ENCODE measurements at places on chromosomes 12 and 14.

- DNase-seq = no peak
These were observed 28.4 kb downstream of the LRTM2 start for GRCh38 chr12:1848745-1849144.

DNA sequence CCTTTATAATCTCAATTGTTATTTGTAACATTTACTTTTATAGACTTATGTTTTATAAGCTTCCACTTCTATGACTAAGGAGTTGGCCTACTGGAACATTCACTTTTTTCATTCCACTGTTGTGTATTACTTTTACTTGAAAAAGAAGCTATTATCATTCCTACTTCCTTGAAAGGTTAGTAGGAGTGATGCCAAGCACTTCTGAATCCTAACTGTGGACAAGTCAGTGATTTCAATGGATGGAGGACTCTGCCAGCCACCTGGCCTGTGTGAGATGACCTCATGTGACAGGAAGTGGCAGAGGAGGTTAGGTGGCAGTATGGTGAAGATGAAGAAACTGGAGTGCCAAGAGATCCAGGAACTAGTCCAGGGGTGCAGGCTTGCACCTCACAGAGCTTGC is 46.0 kb downstream of the TECPR2 start:
- no peak for DNase-seq

DNA sequence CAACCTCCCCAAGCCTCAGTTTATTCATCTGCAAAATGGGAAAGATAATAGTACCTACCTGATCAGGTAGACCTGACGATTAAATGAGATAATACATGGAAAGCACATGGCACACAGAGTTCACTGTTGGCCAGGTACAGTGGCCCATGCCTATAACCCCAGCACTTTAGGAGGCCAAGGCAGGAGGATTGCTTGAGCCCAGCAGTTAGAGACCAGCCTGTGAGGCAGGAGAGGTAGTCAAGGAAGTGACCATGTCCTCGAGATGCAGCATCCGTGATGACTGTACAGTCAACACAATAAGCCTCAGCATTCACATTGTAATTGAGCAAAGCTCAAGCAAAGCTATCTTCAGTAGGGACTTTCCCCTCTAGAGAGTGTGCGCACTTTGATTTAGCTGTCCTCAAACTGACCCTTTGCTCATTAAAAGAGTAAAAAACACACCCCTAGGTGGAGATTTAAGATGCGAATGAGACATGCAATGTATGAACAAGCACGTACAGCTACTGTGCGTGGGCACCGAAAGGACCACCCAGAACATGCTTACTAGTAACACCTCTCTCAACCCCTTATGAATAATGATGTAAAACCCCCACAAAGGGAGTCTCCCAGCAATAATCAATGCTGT is 9.9 kb downstream of the ISCU start:
- no peak for DNase-seq

DNA sequence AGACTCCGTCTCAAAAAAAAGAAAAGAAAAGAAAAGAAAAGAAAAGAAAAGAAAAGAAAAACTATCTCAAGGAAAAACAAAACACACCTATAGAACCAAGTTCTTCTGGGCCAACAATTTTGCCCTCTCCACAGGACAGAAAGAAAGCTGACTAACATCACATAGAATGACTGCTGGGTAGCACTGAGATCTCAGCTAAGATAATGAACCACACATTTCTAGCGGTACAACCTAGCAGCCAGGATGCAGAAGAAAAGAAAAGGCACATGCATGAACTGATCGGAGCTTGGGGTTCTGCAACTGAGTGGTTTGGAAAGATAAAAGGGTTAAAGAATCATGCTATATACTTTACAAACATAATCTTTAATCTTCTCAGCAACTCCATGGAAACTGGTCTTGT is 19.5 kb downstream of the TMED10 start:
- DNase-seq = no peak

DNA sequence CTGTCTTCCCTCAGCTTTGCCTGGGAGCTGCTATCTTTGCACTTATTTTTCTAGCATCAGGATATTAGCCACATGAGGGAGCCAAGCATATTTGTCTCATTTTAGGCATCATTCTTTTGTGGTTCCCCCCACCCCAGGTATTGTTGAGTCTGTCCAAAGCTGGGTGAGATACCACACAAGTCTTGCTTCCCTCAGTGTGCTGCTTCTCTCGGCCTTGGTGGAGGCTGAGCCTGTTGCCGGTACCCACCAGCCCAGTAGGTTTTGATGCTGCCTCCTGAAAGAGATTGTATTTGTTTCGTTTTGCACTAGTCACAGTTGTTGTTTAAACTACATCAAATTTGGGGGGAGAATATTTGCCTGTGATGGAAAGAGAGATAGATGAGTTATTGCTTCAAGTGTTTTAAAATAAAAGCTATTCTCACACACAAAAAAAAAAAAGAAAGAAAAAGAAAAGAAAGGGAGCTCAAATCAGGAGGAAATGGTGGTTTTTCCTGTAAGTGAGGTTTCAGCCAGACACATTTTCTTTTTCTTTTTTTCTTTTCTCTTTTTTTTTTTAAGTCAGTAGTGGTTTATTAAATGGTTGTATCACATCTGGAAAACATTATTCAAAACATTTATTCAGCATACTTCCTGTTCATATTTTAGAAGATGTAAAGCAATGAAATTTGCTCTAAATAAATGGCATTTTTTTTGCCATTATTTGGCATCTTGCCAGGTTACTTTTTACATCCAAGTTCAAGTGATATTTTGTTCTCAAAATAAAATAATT is 58.5 kb downstream of the SLC4A8 start:
- DNase-seq = no peak

- no peak for DNase-seq
These were observed 341.7 kb downstream of the TMEM121 start for GRCh38 chr14:105867961-105868599.

DNA sequence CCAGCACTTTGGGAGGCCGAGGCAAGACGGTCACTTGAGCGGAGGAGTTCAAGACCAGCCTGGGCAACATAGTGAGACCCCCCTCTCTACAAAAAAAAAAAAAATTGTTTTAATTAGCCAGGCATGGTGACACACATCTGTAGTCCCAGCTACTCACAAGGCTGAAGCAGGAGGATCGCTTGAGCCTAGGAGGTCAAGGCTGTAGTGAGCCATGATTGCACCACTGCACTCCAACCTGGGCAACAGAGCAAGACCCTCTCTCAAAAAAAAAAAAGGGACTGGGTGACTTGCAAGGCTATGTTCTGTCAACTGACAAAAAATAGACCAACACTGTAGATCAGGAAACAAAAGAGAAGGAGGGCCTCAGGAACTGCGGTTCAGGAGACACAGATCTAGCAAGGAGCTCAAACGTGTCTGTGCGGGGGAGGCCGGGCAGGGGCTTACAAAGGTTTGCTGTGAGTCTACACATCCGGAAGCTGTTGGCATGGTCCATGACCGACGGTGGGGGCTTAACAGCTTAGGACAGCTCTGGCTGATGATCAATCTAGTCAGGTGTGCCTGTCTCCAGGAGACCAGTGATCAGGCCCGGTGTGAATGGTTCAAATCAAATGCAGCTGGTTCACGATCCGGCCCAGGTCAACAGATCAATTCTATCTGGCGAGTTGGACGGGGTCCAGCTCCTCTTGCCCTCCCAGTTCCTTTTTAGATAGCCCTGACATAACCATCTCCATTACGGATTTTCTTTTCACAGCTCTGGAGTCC is 31.7 kb upstream of the INF2 start:
- no peak for DNase-seq

DNA sequence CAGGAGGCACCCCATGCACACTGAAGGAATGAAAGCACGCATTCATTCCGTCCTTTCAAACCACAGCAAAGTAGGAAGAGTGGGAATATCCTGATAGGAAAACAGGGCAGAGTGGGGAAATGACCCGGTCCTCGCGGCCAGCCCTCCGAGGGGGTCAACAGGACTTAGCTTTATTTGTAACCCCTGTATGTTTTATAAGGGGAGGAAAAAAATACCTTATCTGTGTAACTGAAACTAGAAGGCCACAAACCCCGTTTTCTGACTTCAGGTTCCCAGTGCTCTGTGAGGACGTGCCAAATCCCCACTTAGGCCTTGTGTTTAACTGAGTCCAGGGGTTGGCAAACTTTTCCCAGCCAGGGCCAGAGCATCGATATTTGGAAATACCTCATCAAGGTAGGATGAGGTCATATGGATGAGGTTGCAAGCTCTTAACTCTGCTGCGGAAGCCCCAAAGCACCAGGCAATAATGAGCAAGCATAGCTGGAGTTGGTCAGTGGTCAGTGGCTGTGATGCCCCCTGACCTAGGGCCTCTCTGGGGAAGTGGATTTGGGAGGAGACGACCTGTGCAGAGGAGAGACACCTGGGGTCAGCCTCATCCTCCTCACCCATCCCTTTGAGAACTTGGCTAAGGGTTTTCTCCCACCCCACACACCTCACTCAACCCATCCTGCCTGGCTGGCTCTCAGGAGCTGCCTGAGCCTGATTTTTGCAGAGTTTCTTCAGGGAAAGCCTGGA is 58.5 kb downstream of the RBM19 start:
- DNase-seq = no peak

DNA sequence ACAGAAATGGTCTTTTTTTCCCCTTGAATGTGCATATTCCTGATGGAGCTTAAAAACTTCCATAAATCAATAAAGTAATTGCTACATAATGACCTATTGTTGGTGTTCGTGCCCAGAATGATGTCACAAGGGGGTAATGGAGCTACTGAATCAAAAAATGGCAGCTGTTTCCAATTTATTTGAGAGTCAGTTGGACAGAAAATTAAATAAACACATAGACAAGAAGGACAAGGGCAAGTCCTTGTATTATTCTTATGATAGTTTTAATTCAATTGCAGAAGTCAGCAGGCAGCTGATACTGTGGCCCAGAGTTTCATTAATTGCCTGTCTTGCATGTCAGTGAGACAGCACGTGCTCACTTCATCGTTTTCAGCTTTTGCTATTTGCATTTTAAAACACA is 473.5 kb downstream of the ETNK1 start:
- DNase-seq = no peak

- DNase-seq = no peak
These were observed 991 bp downstream of the FBXL14 start for GRCh38 chr12:1593174-1594005.

GRCh38 chr12:113898466-113898865 is 67.7 kb downstream of the RBM19 start:
- DNase-seq = no peak

GRCh38 chr12:103330672-103331071 is 165.1 kb downstream of the C12orf42 start:
- DNase-seq = no peak

DNA sequence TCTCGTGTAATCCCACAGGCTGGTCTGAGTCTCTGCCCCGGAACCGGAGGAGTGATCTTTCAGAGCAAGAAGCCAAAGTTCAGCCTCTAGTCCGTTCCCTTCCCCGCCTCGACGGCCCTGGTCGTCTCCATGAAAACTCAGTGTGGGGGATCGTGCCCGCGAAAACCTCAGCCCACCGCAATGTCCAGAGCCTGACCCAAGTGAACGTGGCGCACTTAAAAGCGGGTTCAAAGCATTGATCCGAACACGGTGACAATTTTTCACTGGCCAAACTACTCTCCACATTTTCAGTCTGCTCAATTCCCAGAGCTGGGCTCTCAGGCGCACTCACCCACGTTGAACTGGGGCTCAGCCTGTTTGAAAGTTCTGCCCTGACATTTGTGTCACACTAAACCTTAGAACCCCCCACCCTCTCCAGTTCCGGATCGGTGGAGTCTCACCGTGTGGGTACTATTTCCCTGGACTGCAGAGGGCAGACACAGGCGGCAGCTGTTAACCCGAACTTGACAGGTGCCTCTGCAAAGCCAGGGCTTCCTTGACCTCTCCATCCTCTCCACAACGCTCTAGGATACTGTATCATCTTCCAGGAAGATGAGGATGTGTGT is 886 bp upstream of the PRICKLE1 start:
- no peak for DNase-seq

- DNase-seq = no peak
These were observed 1.3 kb downstream of the BDKRB2 start for GRCh38 chr14:96205978-96206360.

DNA sequence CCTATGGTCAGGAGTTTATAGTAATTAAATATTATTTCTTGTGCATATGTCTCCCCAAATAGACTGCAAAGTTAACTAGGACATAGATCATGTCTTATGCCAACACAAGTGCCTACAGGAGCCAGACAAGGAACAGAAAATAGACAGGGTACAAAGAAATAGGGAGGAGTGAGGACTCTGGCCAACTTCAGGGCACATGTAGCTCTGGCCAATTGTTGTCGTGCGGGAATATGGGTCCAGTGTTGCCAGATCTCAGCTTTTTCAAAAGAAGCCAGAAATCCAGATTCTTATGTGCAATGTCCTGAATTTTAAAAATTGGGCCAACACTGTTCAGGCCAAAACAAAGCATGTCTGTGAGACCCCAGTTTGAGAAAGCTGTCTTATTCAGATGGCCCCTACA is 68.7 kb downstream of the RFX4 start:
- peak; percentile 26 for DNase-seq

DNA sequence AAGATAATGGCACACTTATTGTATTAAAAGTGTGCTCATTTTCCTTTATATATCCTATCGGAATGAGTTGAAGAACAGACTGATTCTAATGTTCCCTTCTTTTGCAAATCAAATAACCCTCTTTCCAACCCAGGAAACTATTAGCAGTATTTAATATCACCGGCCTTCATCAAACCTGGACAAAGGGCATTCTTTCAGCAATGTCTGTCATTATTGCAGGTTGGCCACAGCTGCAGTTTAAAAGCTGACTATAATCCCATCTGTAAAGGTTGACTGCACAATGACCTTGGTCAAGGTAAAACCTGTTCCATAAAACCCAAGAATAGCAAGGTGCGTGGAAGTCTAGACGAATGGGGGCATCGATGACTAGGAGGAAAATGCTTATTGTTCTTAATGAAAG is 472.3 kb upstream of the SOX5 start:
- DNase-seq = no peak

- DNase-seq = no peak
These were observed 66.6 kb upstream of the YARS2 start for GRCh38 chr12:32822344-32822743.

DNA sequence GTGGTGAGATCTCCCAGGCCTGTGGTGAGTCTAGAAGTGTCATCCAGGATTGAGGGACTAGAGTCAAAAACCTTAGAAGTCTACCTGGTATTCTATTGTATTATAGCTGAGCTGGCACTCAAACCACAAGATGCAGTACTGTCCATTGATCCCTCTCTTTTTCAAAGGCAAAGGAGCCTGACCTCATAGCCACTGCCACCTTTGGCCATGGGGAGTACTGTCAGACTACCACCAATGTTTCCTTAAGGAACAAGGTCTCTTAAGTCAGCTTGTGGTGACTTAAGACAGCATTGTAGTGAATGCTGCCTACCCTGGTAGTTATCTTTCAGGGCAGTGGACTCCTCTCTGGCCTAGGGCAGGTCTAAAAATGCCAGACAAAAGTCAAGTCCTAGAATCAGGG is 878.0 kb upstream of the MDGA2 start:
- DNase-seq = no peak

GRCh38 chr14:45868863-45869262 is 615.9 kb upstream of the MIS18BP1 start:
- DNase-seq = no peak

- no peak for DNase-seq
These were observed 9.3 kb upstream of the ESR2 start for GRCh38 chr14:64303471-64303917.

DNA sequence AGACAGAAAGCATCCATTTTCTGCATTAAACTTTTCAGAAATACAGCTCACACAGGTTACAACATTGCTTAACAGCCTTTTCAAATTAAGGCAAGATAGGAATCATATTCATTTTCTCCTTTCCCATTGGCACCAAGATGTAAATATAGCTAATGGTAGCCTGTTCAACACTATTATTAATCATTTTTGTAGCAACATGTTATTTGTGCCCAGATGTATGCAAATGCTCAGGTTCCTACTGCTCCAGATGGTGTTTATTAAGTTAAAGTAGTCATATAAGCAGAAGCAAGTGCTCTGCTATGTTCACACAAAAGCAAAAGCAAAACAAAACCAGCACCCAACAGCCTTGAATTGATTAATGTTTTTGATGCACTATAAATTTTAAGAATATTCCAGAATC is 1110.6 kb downstream of the SLC6A15 start:
- DNase-seq = no peak

Data from amygdala (tissue), 56 donors.